MG63 (cell line): ENCODE measurements at places on chromosomes 12 and 14. TPM values are rescaled to one million over a fixed set of nuclear protein-coding genes. Genes with fewer than 3 reads are reported as not detected.
A peak's percentile ranks its signal among the peaks of the same experiment; 100 is the strongest.

FGFR1OP2 gene
- total RNA-seq, result 30.4 and 52.9 TPM in 2 replicates

- DNase-seq, result peak; percentile 57
Measured at GRCh38 chr12:30806989-30807694, 52.4 kb upstream of the CAPRIN2 start.

DNA sequence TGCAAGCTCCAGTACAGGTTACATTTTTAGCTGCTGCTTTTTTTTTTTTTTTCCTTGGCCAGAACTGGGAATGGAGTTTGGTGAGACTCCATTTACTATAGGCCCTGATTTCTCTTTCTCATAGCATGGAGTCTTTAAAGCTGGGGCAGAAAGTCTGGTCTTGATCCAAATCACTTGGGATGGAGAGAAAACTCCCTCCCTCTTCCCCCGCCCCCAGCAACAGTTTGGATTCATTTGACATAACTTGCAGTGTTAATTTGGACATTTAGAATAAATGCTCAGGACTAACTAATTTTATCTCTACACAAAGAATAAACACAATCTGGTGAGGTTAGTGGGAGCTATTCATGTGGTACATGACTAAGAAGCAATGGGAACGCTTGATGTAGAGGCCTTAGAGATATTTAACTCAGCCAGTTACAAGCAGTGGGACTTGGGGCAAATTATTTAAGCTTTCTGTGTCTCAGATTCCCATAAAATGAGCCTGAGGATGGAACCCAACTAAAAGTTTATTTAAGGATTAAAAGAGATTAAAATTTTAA lies 107.3 kb upstream of the ARHGAP5 start:
- no peak for DNase-seq

SUDS3 gene
- total RNA-seq, result 20.5 and 46.8 TPM in 2 replicates

GRCh38 chr12:62291864-62292760 lies 31.9 kb downstream of the USP15 start:
- DNase-seq, result peak; percentile 5

DNA sequence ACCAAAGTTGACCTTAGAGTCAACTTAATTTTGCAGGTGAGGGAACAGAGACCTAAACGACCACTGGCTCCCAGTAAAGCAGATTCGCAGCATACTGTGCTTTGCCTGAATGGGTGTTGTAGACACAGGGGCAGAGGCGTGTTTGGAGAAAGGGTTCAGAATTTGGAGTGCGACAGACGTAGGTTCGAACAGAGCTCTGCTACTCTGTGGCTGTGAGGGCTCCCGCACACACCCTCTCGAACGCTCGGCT lies 243 bp upstream of the TOMM20L start:
- no peak for DNase-seq

CLEC4A gene
- total RNA-seq, result not detected in 2 replicates

- DNase-seq, result peak; percentile 82
Measured at GRCh38 chr14:43914041-43914693, 592.9 kb downstream of the FSCB start.
